ENCODE measurements at places on chromosomes 5 and 9.

- peak; percentile 64 for ATAC-seq
Measured at GRCh38 chr9:95516734-95517558, at the start of gene PTCH1. Gene PTCH1 (minus strand): TSS chr9:95516971.

DNA sequence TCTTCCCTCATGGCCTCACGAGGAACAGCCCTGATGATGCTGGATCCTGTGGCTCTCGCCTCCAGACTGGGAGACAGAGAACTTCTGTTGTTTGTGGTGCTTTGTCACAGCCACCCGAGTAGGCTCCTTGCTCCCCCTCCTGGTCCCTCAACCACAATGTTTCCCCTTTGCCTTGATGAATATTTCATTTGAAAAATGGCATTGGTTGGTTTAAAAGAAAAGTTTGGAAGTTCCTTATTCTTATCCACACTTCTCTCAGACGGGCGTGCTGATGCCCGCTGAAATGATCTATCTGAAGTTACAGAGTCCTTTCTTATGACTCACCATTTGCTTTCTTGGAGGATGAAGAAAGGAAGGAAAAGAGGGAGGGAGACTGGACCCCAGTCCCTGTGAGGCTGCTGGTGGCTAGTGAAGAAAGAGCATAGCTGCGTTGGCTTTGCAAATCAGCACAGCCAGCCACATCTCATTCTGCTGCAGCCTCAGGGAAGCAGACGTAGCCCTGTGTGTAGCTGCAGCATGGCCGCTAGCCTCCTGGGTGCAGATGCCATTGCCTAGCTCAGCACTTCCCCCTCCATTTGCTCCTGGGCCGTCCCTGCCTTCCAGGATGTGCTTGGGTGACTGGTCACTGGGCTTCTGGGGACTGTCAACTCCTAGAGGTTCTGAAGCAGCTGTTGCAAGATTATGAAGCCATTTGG, 185.9 kb downstream of the ERCC6L2 start:
- ATAC-seq, result peak; percentile 20

GRCh38 chr9:114409103-114409780, 21.5 kb upstream of the AKNA start:
- no peak for ATAC-seq

- peak; percentile 88 for ATAC-seq
Measured at GRCh38 chr5:19928562-19929421, 59.2 kb downstream of the CDH18 start.
